ENCODE measurements at places on chromosomes 4 and X.

DNA sequence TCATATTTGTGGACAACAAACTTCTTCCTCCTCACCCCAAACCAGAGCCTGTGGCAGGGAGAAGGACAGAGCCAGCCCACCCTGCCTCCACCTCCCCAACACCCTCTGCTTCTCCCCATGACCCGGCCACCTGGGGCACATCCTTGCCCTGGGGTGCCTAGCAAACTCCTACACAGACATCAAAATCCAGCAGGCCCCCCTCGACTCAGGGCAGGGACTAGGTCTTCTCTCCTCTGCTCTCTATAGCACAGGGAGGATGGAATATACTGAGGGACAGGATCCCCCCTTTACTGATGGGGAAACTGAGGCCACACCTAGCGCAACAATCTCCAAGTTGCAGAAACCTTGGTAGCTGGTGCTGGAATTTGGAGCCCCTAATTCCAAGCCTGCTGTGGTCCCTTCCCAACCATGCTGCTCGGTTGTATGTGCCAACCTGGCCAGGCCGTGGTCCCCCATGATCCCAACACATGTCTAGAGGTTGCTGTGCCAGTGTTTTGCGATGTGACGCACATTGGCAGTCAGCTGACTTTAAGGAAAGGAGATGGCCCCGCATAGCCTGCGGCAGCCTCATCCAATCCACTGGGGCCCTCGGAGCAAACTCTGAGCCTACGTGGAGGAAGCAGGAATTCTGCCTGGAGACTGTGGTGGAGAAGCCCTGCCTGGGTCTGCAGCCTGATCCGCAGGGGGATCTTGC lies 53.9 kb upstream of the ADRA2C start:
- no peak for DNase-seq

DNA sequence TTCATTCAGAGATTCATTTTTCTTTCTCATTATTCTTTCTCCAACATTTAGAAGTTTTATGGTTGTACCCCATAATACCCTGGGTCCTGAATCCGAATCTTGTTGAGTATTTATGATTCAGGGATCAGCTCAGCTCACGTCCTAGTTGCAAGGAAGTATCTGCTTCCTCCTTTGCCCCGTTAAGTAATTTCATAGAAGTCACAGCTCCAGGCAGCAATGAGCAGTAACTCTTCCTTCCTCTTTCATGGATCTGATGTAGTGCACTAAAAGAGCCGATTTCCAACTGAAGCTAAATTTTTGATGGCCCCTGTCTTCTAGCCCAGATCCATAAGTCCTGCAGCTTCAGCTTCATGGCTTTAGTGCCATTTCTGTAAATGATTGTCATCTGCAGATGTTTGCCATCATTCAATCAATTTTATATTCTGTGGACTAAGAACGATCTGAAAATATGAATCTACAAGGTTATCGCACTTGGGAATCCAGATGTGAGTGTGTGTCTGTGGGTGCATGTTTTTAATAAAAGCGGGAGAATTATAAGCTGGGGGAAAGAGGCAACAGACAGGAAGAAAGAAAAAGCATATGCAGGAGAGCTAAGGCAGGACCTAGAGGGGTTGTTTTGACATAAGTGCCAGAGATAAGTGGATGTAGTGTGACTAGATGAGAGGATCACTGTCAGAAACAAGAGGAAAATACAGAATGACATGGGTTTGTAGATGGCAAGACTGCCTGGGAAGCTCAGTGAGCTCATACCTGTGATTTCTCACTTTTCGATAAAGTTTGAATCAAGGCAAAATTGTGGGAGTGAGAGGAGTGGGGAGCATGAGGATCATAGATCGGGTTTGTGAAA lies 17.5 kb downstream of the VEGFD start:
- DNase-seq, result peak; percentile 22

DNA sequence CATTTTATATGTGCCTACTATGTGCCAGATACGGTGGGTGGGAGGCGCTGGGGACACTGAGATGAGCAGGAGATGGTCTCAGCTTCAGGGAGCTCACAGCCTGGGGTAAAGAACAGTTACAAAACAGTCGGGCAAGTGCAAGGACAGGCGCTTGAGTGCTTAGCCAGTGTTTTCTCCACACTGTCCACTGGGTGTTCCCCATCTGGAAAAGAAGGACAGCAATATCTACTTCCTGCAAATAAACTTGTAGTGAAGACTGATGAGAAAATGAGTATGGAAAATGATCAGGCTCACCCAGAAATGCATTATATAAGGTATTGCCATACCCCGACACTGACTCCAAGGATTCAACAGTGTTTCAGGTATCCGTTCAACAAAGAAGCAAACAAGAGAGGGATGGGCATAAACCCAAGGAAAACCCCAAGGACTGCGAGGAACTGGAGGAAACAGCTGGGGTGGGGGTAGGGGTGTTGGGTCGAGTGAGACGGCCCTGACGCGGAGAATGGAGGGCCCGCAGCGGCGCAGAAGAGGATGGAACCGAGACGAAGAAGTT lies 835 bp downstream of the TMEM185A start:
- DNase-seq, result no peak

- no peak for DNase-seq
Measured at GRCh38 chr4:10734697-10735096, 50.1 kb upstream of the CLNK start.

GRCh38 chr4:75169020-75169419 lies 236.1 kb downstream of the PARM1 start:
- DNase-seq, result no peak

- peak; percentile 28 for DNase-seq
Measured at GRCh38 chrX:149476513-149476912, 28.6 kb downstream of the IDS start.

DNA sequence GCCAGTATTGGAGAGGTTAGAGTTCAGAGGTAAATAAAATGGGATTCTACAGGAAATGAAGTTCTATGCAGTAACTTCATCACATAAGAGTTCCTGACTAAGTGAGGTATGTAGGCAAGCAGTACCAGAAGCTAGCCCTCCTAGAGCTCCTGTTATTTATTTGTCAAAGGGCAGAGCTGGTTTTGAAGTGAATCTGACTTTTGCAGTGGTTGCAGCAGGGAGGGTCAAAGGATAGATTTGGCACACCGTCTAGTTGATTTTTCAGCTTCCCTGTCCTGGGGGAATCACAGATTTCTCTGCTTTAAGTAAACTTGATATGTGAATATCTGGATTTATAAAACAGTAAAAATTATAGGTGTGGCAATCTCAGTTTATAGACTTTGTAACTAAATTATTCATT lies 130.7 kb downstream of the IL1RAPL2 start:
- no peak for DNase-seq

GRCh38 chr4:93203708-93204107 lies 624.8 kb upstream of the ATOH1 start:
- DNase-seq, result no peak

GRCh38 chrX:16639966-16640365 lies 10.0 kb upstream of the S100G start:
- DNase-seq, result peak; percentile 31

GRCh38 chr4:105050896-105051295 lies 95.8 kb upstream of the TET2 start:
- DNase-seq, result no peak

DNA sequence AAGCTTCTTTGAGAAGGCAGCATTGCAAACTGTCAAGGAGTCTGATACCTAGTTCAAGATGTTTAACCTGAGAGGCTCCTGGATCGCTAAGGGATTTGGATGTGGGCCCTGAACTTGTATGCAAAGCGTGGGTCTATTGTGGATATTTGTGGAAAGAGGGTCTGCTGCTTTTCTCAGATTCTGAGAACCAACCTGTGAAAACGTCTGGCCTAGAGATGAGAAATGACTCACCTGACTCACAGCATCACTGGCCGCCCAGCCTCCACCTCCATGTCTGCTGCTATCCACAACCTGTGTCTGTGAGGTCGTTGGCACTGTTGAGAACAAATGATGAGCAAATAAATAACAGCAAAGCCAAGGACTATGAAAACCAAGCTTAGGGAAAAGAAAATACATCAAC lies 33.3 kb upstream of the PROM1 start:
- DNase-seq, result no peak

GRCh38 chr4:28555866-28556265 lies 1695.2 kb downstream of the STIM2 start:
- DNase-seq, result no peak

GRCh38 chr4:9931146-9931545 lies 90.2 kb downstream of the SLC2A9 start:
- no peak for DNase-seq

DNA sequence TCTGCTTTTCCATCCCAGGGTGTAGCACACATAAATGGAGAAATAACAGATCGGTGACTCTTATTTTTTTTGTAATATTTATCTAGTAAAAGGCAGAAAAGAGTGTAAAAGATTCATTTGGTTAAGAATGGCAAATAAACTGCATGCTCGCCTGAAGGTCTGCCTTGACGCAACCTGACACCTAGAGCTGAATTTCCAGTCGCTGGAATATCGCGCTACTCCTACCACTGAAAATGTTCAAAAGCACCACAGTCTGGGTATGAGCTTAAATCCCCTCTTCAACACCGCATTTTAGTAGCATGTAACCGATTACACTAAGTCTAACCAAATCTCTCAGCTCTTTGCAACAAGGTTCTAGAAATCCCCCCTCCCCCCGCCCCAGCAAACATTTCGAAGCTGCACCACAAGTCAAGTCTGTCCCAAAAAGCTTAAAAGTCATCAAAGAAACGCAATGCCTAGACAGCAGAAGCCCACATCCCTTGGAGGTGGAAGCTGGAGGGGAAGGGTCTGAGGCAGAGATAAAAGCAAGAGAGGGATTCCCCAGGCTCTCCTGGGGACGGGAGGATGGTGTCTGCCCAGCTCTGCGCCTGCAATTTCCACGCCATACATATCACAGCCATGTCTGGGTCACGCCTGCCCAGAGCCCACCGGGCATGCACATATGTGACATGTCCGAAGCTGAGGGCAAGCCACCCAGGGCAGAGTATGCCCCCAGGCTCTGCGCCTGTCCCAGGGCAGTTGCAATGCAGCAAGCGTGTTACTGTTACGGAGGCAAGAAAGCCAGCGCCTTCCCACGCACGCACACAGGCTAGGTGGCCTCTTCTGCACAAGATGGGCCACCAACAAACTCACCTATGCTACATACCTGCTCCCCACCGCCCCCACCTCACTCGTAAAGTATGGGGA lies 1.4 kb downstream of the FGF13 start:
- no peak for DNase-seq

GRCh38 chr4:85910985-85911384 lies 436.0 kb downstream of the ARHGAP24 start:
- DNase-seq, result no peak

DNA sequence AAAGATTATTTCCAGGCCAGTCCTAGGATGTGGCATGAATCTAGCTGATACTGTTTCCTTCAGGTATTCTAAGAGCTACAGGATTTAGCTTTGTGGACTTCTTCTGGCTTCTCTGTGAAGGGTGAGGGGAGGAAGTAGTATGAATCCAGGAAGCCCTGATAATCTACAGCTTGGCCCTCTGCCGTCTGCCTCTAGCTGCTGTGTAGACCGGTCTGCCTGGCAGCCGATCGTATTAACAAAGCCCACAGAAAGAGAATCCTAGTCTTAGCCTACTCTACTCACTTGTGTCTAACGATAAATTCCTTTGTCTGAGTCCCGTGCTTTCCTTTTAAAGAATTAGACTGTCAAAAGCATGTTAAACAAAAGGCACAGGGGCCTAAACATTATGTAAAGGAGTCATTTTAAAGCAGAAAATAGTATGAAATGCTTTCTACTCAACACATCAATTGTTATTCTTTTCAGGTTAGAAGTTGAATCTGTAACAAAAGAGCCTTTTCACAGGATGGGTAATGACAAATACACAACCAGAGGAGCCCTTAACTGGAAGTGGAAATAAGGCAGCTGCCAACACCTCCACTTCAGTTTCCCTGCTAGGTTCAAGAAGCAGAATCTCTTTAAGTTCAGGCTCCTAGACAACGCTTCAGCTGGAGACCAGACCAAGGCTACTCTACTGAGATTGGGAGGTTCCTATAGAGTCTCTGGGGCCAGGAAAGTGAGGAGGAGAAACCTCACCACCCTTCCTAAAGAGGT lies 48.9 kb upstream of the UCP1 start:
- DNase-seq, result no peak

DNA sequence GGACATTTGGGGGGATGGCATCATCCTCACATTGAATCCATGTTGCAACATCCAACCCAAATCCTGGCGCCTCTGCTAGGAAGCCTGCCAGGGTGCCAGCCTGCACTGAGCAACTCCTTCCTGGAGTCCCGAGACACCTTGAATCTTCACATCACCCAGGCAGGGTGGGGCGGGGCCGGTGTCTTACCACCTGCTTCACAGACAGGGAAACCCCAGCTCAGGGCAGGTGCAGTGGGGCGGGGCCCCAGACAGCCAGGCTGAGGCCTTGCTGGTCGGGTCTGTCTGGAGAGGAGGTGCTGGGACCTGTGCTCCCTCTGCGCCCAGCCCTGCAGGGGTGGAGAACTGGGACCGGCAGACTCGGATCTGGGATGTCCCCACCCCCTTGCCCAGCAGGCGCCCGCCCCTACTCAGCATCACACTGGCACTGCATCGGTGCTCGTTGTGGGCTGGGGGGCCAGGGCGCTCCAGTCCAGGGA lies 31.5 kb upstream of the HTRA3 start:
- no peak for DNase-seq

DNA sequence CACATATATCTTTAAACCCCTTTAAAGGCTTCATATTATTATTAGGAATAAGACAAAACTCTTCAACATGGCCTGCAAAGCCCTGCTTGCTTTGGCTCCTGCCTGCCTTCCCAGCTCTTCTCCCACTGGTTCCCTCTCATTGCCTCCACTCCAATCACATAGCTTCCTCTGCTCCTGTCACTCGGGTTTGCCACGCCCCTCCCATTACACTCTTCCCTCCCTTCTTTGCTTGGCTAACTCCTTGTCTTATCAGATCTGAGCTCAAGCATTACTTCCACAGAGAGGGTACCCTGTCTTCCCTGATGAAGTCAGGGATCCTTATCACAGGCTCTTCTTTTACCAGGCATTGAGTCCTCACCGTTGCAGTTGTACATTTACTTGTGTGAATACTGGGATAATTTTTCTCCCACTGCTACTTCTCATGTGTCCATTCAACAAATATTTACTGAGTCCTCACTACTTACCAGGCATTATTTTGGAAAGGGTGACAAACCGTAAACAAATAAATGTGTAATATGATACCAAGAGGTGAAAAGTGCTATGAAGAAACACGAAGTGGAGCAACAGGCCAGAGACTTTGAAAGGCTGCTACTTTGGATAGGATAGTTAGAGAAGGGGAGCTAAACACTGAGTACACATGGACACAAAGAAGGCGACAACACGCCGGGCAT lies 3.2 kb upstream of the VGLL1 start:
- DNase-seq, result peak; percentile 69

DNA sequence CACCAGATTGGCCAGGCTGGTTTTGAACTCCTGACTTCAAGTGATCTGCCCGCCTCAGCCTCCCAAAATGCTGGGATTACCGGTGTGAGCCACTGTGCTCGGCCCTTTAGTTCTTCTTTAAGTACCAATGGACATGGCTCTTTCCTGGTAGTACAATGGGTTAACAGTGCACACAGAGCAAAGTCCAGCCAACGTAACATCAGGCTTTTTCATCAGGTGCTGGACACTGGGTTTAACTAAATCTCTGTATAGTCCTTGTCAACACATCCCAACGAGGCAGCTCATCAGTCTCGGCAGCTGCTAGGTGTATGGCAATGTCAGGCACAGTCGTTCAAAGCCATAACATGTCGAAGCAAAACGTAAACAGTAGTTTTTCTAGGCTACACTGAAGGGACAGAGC lies 93.8 kb downstream of the HDAC8 start:
- no peak for DNase-seq

GRCh38 chr4:996030-996996 lies 3.1 kb upstream of the SLC26A1 start:
- DNase-seq, result peak; percentile 67

GRCh38 chr4:66769441-66769840 lies 775.9 kb downstream of the CENPC start:
- peak; percentile 68 for DNase-seq

Data from OCI-M1 (cell line).